Spinal cord (tissue), 10 donors: ENCODE measurements at places on chromosomes 5 and 9.

- no peaks in the 10 kb centered on the region for H3K36me3 ChIP-seq
- H3K27me3 ChIP-seq: no peaks in the 10 kb centered on the region
These were observed 35.6 kb upstream of the SSBP2 start for GRCh38 chr5:81786496-81786895.

DNA sequence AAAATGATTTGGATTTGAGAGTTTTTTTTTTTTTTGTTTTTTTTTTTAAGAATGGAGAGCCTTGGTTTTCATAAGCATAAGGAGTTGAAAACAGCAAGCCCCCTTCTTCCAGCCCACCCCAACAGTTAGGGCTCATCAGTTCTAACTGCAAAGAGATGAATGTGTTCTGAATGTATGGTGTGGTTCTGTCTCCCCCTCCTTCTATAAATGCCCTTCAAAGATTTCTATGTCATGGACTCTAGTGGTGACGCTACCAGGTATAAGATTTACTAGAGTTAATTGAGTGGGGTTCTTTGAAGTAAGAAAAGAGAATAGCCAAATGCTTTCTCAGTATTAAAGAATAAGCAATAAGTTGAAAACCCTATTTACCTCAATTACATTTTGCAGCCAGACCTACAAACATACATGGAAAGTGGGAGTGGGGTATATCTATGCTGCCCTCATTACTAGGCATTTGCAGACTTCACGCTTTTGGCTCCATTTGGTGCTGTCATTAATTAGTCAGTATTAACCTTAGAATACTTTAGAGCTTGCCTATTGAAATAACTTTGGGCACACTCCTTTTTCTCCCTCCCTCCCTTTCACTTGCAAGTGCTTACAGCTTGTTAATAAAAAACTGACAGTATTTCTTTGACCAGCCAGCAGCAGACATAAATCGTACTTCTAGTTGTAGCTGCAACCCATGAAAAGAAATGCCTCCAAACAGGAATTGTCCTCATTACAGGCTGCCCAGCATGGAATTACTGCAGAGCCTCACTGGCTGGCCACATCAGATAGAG is 667.2 kb upstream of the ZNF608 start:
- H3K27me3 ChIP-seq: no peaks in the 10 kb centered on the region
- H3K4me3 ChIP-seq: no peak overlapping the region
- peaks cover 29% of the 10 kb centered on the region for H3K4me1 ChIP-seq
- peak overlapping the region; percentile 91 for H3K27ac ChIP-seq

DNA sequence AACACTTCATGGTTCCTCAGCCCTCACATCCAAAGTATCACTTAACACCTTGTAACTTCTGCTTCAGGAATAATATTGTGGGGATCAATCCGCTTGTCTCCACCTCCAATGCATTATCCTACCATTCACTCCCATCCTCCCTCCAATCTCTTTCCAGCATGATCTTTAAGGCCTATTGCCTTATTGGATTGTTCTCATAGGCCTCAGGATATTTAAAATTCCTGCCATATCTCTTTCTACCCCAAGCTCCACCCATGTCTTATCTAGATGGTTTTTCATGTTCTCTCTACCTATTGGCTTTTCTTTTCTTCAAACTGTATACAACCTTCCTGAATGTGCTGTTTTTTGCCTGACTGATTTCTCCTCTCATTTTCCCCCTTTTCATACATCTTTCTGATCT is 7.2 kb downstream of the KDM4C start:
- DNase-seq: no peak
- H3K27ac ChIP-seq: no peak overlapping the region
- H3K36me3 ChIP-seq: no peaks in the 10 kb centered on the region
- H3K4me3 ChIP-seq: no peak overlapping the region
- no peaks in the 10 kb centered on the region for H3K4me1 ChIP-seq

DNA sequence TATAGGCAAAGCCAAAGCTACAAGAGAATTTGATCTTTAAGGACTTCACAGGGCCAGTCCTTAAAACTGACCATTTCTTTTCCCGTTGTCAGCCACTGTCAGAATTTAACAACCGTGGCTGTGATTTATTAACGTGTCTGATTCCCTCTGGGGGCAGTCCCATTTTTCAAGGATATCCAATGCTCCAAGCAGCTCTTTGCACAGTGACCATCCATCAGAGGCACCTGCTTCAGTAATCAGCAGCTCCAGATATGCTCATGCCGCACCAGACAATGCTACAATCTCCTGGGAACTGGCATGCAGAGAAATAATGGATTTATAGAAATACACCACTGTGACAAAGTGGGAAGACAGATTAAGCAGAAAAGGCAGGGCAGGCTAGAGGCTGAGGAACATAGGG is 163.3 kb upstream of the PPP1R2B start:
- H3K27me3 ChIP-seq: no peaks in the 10 kb centered on the region
- no peak overlapping the region for H3K4me3 ChIP-seq
- DNase-seq: no peak
- H3K36me3 ChIP-seq: no peaks in the 10 kb centered on the region

DNA sequence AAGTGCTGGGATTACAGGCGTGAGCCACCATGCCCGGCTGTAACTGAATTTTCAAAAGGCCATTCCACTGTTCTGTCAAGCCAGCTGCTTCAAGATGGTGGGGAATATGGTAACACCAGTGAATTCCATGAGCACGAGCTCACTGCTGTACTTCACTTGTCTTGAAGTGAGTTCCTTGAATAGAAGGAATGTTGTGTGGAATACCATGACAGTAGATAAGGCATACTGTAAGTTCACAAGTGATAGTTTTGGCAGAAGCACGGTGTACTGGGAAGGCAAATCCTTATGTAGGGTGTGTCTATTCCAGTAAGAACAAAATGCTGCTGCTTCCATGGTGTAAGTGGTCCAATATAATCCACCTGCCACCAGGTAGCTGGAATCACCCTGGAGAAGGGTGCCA is 6.6 kb upstream of the PRXL2C start:
- H3K4me1 ChIP-seq: no peaks in the 10 kb centered on the region
- no peaks in the 10 kb centered on the region for H3K27me3 ChIP-seq
- H3K36me3 ChIP-seq: no peaks in the 10 kb centered on the region

DNA sequence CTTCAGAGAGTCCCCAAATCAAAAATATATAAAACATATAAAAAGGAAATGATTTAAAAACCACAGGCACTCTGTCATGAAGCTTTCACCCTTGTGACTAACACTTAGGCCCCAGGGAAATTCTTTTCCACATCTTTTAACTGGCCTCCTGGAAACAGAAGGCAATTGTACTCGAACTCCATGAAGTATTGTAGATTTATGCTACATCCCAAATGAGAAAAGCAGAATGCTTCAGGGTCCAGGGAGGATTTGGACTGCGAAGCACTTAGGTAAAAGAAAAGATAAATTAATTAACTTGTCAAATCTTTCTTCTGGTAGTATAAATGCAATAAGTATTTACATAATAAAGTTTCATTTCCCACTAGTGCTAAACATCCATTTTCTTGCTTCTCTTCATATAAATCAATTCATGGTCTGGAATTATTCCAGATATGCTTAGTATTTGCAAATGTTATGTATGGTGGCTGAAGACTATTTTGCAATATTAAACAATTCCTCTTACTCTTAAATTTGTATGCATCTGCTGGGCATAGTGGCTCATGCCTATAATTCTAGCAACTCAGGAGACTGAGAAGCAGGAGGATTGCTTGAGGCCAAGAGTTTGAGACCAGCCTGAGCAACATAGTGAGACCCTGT is 64.9 kb upstream of the ELL2 start:
- no peaks in the 10 kb centered on the region for H3K4me1 ChIP-seq
- no peak overlapping the region for H3K4me3 ChIP-seq
- no peaks in the 10 kb centered on the region for H3K36me3 ChIP-seq
- no peaks in the 10 kb centered on the region for H3K27me3 ChIP-seq
- no peak for DNase-seq

GRCh38 chr5:36637101-36637500 is 30.7 kb downstream of the SLC1A3 start:
- DNase-seq: no peak
- H3K27ac ChIP-seq: no peak overlapping the region
- H3K27me3 ChIP-seq: no peaks in the 10 kb centered on the region
- peaks cover 3% of the 10 kb centered on the region for H3K36me3 ChIP-seq

DNA sequence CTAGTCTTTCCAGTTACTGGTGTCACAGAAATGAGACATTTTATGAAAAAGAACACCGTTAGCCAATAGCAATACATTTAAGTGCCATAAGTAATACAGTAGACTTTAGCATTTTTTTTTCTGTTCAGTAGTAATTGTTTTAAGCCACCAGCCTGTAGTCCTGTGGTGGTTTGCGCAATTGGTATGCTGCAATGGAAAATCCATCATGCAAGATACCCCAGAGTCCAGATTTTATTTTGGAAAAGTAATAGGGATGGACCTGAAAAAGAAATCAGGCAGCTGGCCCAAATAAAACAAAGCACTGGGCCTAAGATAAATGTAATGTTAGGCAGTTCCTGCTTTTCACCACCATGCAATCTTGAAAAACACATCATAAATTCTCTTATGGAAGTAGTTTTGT is 94.6 kb upstream of the RASGRF2 start:
- H3K27me3 ChIP-seq: no peaks in the 10 kb centered on the region
- H3K4me3 ChIP-seq: no peak overlapping the region
- H3K36me3 ChIP-seq: peaks cover 4% of the 10 kb centered on the region
- DNase-seq: no peak
- H3K27ac ChIP-seq: no peak overlapping the region

- no peaks in the 10 kb centered on the region for H3K4me1 ChIP-seq
- no peaks in the 10 kb centered on the region for H3K36me3 ChIP-seq
- DNase-seq: no peak
- no peak overlapping the region for H3K4me3 ChIP-seq
These were observed 3.8 kb upstream of the LCN1 start for GRCh38 chr9:135517407-135517822.

DNA sequence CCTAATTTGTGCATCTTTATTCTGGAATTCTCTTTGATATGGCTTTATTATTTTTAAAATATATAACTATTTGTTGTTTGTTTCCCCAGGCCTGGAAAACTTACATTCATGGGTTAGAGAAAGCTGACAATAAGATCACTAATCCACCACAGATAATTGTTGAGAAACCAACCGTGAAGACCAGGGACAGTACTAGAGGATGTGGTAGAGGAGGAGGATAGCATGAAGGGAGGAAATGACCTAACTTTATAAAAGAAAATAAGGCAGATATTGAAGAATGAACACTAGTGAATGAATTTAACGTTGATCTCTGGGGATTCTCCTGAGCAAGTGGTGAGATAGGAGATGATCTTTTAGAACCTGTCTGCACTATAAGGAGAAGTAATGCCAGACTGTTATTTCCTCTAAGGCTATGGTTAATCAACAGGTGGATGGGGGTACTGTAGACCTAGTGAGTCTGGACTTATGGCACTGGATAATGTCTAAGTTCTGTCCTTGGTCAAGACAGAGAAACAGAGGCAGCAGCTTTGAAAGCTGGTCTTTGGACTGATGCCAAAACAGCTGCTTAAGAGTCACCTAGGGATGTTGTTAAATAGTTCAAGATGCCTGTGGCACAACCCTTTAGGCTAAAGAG is 52.4 kb downstream of the NREP start:
- H3K27ac ChIP-seq: no peak overlapping the region
- no peak for DNase-seq
- no peaks in the 10 kb centered on the region for H3K36me3 ChIP-seq
- H3K4me3 ChIP-seq: no peak overlapping the region
- peaks cover 4% of the 10 kb centered on the region for H3K4me1 ChIP-seq

DNA sequence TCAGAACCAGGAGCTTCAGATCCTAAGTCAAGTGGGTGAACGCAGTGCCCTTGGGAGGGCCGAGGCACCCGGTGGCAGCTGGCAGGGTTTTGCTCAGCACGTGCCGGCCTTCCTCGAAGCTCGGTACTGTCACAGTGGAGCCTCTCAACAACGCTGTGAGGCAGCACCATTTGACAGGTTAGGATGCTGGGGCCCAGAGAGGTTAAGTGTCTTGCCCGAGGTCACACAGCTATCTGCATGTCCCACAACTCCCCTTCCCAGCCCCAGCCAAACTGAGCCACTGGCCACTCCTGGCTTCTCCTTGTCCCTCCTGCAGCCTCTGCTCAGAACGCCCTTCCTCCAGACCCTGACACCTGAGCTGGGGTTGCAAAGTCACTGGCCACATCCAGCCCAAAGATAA is 43.7 kb upstream of the RPL26L1 start:
- peaks cover 69% of the 10 kb centered on the region for H3K36me3 ChIP-seq
- no peak overlapping the region for H3K4me3 ChIP-seq
- DNase-seq: no peak
- H3K4me1 ChIP-seq: no peaks in the 10 kb centered on the region
- no peaks in the 10 kb centered on the region for H3K27me3 ChIP-seq

DNA sequence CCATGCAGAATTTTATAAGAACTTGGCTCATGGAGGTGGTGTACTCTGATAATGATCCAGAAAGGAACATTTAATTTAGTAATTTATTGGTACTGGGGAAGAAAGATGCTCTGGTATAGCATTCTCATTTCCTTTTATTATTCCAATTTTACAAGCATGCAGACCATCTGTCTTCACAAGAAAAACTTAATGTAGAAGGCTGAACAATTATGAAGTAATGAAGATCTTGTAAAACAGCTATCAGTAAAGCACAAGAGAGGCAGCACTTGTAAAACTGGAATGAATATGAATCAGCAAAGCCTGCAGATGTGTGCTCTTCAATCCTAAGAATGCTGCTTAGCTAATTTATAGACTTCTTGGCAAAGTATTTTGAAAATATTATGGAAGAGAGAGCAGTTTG is 300.0 kb downstream of the YTHDC2 start:
- no peak for DNase-seq
- no peak overlapping the region for H3K27ac ChIP-seq

- H3K36me3 ChIP-seq: peaks cover 2% of the 10 kb centered on the region
- H3K27me3 ChIP-seq: no peaks in the 10 kb centered on the region
- H3K4me1 ChIP-seq: no peaks in the 10 kb centered on the region
These were observed 11.7 kb downstream of the CATSPER3 start for GRCh38 chr5:134979416-134979815.

GRCh38 chr5:122608222-122608621 is 166.7 kb upstream of the SNX2 start:
- H3K4me3 ChIP-seq: no peak overlapping the region
- H3K4me1 ChIP-seq: no peaks in the 10 kb centered on the region
- no peak overlapping the region for H3K27ac ChIP-seq
- no peak for DNase-seq
- H3K36me3 ChIP-seq: no peaks in the 10 kb centered on the region

- H3K27ac ChIP-seq: no peak overlapping the region
- no peaks in the 10 kb centered on the region for H3K27me3 ChIP-seq
- no peak overlapping the region for H3K4me3 ChIP-seq
- H3K36me3 ChIP-seq: no peaks in the 10 kb centered on the region
These were observed 5.2 kb downstream of the HAPLN1 start for GRCh38 chr5:83715236-83716065.

- peaks cover 5% of the 10 kb centered on the region for H3K4me1 ChIP-seq
- H3K27ac ChIP-seq: no peak overlapping the region
- H3K36me3 ChIP-seq: no peaks in the 10 kb centered on the region
- H3K27me3 ChIP-seq: no peaks in the 10 kb centered on the region
- no peak overlapping the region for H3K4me3 ChIP-seq
These were observed 230.5 kb downstream of the SYK start for GRCh38 chr9:91032121-91032531.

DNA sequence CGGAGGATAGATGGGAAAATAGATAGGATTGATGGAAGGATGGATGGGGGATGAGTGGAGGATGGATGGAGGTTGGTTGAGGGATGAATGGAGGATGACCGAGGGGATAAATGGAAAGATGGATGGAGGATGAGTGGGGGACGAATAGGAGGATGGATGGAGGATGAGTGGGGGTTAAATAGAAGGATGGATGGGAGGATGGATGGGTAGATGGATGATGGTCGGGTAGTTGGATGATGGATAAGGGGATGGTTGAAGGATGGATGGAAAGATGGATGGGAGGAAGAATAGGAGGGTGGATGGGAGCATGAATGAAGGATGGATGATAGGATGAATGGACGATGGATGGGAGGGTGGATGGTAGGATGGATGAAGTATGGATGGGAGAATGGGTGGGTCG is 219.3 kb upstream of the IER5L start:
- H3K4me3 ChIP-seq: no peak overlapping the region
- no peak for DNase-seq
- H3K27ac ChIP-seq: no peak overlapping the region
- no peaks in the 10 kb centered on the region for H3K27me3 ChIP-seq
- peaks cover 58% of the 10 kb centered on the region for H3K4me1 ChIP-seq
